ENCODE measurements at places on chromosomes 6 and 20.

DNA sequence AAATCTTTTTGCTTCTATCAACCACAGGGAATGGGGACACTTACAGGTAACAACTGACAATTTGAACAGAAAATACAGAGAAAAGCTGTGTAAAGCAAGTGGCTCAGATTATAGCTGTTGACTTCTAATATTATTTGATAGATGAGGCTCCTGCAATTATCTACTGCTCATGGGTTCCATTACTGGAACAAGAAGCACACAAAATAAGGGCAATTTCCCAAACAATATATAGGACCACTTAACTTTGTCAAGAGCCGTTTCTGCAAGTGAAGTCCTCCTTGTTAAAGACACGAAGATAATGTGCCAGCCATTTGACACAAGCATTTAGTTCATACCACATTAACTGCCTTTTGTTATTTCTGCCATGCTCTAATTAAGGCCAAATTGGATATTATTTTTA is 315.5 kb upstream of the ARID1B start:
- DNase-seq = no peak

DNA sequence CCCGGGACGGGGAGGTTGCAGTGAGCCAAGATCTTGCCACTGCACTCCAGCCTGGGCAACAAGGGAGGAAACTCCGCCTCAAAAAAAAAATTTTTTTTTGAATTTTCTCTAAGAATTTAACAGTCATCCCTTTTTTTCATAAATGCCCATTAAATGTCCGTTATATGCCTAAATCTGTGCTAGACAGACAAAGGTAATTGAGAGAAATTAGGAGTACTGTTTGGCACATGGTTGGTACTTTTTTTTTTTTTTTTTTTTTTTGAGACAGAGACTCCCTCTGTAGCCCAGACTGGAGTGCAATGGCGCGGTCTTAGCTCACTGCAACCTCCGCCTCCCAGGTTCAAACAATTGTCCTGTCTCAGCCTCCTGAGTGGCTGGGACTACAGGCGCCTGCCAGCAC is 1.7 kb downstream of the PCMT1 start:
- no peak for DNase-seq

GRCh38 chr6:117961301-117961700 is 54.2 kb downstream of the SLC35F1 start:
- no peak for DNase-seq

DNA sequence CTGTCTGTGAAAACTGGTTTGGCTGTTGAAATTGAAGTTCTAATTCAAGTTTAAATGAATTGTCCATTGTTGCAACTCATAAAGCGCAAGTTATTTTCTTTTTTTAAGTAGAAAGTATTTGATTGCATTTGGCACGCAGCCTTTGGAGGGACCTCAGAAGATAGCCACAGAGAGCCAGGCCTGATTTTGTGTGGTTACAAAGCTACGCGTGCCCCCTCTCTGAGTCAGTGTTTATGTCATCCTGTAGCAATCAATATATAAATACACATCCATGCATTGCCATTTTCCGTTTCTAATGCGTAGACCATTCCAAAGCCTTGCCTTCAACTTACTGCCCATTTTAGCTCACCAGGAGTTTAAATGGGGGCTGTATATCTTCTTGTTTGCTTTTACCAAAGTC is 173.2 kb downstream of the TMEM242 start:
- no peak for DNase-seq

- no peak for DNase-seq
Measured at GRCh38 chr20:39004508-39004907, 42.4 kb downstream of the DHX35 start.

GRCh38 chr6:64914124-64914523 is 792.9 kb downstream of the EYS start:
- no peak for DNase-seq

DNA sequence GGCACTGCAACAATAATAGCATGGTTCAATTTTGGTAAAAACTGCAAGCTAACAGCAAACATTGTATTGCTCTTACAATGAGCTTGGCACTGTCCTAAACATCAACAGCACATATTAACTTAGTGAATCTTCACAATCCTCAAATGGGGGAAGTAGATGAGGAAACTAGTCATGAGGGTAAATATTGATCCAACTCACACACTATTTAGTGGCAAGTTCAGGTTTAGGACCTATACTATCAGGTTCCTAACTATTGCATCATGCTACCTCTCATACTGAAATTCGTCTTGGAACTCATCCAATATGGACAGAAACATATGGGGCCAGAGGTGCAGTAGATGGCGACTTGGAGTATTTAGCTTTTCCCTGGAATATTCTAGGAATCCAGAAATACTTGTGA is 34.2 kb downstream of the FKBP1C start:
- no peak for DNase-seq

DNA sequence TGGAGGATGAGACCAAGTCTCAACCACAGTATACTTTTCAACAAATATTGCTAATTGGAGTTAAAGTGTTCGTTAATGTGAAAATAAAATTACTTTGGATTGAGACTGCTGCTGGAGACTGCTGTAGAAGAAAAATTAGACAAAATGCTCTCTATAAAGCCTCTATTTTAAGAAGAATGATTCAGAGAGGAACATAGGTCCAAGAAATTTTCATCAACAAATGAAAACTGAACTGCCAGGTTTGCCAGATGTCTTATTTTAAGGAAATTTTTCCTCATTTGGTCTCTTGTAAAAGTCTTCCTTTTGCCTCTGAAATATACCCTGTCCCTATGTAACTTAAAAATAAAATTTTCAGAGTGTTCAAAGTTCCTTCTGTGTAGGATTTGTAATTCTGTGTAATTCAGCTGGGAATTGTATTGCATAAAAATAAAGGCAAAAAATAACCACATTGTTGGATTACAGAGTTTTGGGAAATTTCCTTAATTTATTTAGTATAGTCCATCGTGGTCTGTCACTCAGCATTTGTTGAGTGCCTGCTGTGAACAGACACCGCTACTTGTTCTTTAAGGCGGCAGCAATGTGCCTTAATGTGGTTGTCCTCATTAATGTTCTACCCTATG is 27.4 kb downstream of the ANKS1A start:
- DNase-seq = no peak

GRCh38 chr6:130749402-130749801 is 77.8 kb upstream of the SMLR1 start:
- DNase-seq = no peak

DNA sequence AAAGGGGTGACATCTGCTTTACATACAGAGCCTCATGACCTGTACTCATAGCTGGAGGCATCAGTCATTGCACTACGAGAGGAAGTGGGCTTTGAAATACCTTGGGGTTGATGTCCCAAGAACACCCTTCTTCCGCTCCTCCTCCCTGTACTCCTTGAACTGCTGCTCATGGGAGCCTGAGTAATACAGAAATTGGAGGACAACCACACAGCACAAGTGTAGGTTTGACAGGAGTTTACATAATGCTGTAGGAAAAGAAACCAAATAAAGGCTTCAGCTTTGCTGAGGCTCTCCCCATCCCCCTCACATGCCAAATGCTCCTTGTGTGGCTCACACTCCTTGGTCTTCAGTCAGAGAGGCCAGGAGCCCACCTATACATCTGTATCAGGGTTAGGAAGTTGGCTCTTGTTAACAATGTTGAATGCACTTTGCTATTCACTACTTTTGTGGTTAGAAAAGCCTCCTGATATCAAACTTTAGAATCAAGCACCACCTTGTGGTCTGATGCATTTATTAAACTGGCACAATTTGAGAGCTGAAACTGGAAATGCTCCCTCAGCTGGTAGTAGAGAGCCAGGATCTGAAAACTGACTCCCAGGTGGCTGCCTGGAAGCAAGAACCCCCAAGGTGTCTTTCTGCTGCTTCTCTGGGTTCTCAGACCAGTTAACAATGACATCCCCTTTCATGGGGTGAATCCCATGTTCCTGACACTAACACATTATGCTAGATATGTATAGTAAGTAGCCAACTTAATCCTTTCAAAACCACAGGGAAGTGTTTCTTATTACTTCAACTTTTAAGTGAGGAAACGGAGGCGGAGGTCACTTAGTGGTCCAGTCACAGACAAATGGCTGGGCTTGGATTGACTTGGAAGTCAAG is 56.2 kb upstream of the EDN1 start:
- peak; percentile 81 for DNase-seq

- DNase-seq = no peak
Measured at GRCh38 chr6:104585646-104586045, 274.1 kb downstream of the HACE1 start.

- DNase-seq = no peak
Measured at GRCh38 chr6:15875797-15876196, 213.0 kb upstream of the DTNBP1 start.

DNA sequence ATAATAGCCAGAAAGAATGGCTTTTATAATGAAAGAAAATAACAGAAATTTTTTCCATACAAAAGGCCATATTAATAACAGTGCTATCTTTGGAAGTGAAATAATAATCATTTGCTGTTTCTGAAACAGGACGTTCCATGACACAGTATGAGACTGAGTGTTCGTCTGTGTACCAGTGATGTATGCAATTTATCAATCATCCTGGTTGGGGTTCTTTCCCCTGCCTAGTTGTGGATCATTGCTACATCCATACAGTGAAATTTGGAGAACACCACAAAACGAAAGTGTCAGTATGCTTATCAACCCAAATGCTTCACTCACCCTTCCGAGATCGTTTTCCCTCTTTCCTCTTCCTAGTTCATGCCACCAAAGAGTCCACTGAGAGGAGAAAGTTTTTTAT is 151.4 kb upstream of the PRDM1 start:
- DNase-seq = no peak

DNA sequence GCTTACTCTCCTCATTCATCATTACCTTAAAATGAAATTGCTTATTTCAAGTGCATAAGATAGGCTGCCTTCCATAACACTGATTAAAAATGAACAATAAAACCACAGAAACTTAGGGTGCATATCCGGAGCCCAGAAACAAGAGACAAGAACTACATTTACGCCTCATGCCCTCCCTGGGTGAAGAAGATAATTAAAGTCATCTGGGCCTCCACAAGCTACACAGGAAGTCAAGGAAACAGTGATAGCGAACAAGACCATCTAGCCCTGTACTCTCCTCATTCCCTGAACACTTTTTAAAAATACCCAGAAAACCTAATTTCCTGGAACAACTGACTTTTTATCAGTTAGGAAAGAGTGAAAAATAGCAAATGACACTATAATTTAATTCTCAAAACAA is 6.3 kb downstream of the SOD2 start:
- no peak for DNase-seq

GRCh38 chr6:36313649-36313936 is 23.1 kb downstream of the BNIP5 start:
- DNase-seq = no peak

DNA sequence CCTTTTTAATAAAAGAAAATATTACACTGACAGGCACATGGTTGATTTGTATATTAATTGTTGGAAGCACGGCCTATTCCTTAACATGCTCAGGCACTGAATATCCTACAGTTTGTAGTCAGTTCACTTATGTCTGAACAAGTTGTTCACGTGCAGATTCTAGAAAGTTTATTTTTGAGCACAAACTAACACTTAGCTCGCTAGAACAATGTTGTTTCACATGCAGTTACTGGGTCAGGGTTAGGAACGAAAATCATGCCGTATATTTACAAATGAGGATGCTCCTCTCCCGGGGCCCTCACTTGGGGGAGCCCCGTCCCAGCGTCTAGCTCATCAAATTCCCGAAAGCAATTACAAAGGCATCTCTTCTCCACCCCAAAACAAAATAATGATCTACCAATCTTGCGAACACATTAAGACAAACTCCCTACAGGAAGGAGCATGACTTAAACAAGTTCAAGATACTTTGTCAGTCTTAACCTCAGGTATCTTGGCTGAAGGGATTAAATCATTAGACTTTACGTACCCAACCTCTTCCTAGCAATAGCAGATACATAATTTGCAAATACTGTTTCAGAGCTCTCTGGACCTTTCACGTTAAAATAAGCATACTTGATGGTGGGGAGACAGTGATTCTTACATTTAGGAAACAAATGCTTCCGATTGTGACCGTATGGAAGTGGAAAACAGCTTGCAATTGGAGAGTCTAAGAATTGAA is 1.5 kb downstream of the MAP7 start:
- DNase-seq = no peak

DNA sequence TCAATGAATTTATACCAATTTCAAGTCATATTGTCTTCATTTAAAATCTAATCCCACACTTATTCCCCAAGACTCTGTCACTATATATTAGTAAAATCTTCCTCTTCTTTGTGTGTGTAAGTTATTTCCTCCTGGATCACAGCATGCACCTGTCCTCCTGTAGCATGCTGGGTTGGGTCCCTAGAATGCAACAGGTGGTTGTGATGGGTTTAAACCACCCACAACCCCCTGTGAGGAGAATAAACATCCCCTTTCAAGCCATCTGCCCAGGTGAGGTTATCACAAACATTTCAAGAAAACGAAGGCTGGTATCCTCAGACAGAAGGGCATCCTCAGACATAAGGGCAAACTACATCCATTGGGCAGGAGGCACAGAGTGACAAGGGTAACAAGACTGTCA is 26.4 kb downstream of the DZANK1 start:
- no peak for DNase-seq

- DNase-seq = peak; percentile 16
Measured at GRCh38 chr20:9945408-9945807, 89.4 kb upstream of the ANKEF1 start.

- no peak for DNase-seq
Measured at GRCh38 chr20:40317156-40317790, 371.8 kb downstream of the MAFB start.

GRCh38 chr6:14638906-14639761 is 521.6 kb downstream of the CD83 start:
- peak; percentile 78 for DNase-seq

DNA sequence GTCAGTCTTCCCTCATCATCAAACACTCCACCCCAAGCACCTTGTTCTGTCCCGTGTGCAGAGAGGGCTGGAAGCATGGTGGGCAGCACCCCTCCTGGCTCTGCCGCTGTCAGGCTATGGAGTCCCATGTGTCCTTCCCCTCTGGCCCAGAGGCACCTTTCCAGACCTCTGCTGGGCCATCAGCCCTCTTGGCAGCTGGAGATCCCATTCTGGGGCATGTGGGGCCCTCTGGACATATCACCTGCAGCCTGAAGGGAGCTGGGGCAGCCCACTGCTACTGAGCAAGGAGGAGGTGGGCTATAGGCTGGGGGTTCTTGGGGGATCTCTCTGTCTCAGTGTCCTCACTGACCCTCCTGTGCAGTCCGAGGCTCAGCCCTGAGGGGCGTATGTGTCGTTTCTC is 42.2 kb downstream of the SUN5 start:
- no peak for DNase-seq

- no peak for DNase-seq
Measured at GRCh38 chr20:59933296-59933848, at the start of gene SYCP2. Gene SYCP2 (minus strand): TSS chr20:59933637. CDS start chr20:59922413, 11,224 bp downstream.

GRCh38 chr6:21780679-21781078 is 187.1 kb downstream of the SOX4 start:
- no peak for DNase-seq

- DNase-seq = no peak
Measured at GRCh38 chr20:59731376-59731775, 127.0 kb downstream of the PHACTR3 start.

Measured in myocyte (in vitro differentiated cells).